ENCODE measurements at places on chromosomes 12 and 14.

DNA sequence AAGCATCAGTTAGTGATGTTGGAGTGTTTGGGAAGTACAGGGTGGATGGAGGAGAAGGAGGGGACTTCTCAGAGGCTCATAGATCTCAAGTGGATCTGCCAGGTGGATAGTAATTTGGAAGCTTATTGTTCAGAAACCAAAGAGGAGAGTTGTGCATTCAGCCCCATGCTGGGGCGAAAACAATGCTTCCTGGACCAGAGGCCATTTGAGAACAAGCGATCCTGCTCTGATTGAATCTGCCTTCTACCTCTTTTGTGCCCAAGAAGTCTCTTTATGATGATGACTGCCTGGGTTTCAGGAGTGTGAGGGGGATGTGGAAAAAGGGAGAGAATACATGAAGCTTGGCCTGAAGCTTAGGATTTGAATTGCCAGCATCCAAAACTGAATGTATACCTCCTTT lies 110.8 kb upstream of the SRRM4 start:
- peak; percentile 62 for DNase-seq

- no peak for DNase-seq
Observed at GRCh38 chr12:83130178-83130577, 443.5 kb downstream of the TMTC2 start.

GRCh38 chr14:64649383-64649998 lies 54.7 kb upstream of the PLEKHG3 start:
- no peak for DNase-seq

DNA sequence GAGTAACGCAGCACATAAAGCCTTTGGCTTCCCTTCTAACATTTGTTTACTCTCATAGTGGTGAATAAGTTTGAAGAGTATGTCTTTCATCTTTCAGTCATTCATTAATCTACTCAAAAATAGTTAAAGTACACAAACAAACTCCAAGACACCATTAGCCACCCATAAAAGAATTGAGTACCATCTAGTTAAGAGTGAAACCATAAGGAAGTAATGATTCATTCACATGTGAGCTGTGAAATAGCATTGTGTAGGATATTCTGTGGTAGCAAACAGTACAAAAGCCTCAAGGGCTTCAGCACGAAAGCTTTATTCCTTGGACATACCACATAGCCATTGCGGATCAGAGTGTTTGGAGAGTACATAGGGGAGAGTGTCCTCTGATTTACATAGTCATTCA lies 13.9 kb downstream of the SYT1 start:
- peak; percentile 76 for DNase-seq

- DNase-seq = no peak
Observed at GRCh38 chr12:79141776-79142175, 277.2 kb downstream of the SYT1 start.

DNA sequence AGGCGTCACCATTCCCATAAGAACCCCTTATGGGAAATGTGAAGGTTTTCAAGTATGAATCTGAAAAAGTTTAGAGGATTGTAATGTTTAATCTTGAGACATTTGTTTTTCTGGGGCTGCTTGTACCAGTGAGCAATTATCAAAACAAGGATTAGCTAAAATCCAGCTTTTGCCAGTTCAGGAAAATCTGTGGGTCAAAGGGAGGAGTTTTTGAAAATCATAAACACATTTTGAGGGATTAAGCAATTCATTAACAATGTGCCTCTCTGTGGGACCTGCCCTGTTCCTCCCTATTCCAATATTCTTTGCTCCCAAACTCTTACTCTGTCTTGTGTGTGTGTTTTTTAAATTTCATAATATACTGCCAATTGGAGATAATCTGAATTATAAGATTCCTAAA lies 11.7 kb upstream of the DAAM1 start:
- no peak for DNase-seq

Measured in DMS153 (cell line).